Sciatic nerve (tissue), 2 donors: ENCODE measurements at places on chromosomes 1 and 21. TPM values are rescaled to one million over a fixed set of nuclear protein-coding genes. Genes with fewer than 3 reads are reported as not detected.

DNA sequence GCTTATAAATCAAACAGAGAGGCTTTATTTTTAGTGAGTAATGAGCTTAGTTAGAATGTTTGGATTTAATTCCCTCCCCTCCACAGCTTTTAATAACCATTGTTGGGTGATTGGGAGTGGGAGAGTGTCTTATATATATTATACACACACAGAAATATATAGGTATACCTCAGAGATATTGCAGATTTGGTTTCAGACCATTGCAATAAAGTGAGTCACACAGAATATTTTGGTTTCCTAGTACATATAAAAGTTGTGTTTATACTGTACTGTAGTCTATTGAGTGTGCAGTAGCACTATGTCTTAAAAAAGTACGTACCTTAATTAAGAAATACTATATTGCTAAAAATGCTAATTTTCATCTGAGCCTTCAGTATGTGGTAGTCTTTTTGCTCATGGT is 44.4 kb downstream of the RPS6KC1 start:
- no peak for DNase-seq

DNA sequence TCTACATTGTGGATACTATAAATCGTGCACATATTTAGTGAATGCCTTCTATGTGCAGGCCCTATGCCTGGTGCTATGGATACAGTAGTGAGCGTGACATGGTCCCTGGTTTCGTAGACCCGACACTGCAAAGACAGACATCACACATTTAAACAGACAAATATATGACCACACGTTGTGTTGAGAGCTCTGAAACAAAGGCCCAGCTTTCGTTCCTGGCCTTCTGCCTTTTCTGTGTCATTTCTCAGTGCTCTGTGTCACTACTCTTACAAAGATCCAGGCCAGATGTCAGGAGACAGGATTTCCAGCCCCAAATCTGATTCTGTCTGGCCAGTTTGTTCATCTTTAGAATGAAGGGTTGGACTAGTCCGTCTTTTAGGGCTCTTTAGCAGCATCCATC is 19.3 kb upstream of the TRABD2B start:
- no peak for DNase-seq

- DNase-seq = no peak
Measured at GRCh38 chr1:60936163-60936562, 146.2 kb upstream of the NFIA start.

The FCAMR gene
- not detected for total RNA-seq

The TTC34 gene
- total RNA-seq = 1.4 TPM

The MARK1 gene
- 9.8 TPM for total RNA-seq

DNA sequence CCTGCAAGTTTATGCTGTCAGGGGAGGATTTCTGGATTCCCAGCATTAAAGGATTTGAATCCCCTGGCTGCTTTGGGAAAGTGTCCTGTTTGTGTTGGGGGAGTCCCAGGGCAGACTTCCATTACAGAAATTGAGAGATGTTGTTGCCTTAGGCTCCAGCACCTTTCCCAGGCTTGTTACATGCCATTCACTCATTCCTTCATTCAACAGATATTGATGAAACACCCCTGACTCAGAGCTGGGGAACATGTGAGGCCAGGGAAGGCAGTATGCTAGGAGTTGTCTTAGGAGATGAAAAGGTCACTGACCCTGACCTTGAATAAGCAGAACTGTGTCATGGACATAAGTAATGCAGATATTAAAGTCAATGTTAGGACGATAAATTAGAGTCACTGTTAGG is 161.7 kb downstream of the NTMT2 start:
- no peak for DNase-seq

DNA sequence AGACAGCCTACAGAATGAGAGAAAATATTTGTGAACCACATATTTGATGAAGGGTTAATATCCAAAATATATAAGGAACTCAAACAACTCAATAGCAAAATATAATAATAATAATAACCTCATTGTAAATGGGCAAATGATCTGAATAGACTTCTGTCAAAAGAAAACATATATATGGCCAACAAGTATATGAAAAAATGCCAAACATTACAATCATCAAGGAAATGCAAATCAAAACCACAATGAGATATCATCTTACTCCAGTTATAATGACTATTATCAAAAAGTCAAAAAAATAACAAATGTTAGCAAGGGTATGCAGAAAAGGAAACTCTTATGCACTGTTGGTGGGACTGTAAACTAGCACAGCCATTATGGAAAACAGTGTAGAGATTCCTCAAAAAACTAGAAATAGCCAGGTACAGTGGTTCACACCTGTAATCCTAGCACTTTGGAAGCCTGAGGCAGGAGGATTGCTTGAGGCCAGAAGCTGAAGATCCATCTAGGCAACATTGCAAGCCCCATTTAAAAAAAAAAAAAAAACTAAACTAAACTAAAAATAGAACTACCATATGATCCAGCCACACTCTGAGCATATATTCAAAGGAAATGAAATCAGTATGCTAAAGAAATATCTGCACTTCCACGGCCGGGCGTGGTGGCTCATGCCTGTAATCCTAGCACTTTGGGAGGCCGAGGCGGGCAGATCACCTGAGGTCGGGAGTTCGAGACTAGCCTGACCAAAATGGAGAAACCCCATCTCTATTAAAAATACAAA is 17.3 kb upstream of the TRIM67 start:
- DNase-seq = no peak

- no peak for DNase-seq
Measured at GRCh38 chr1:17011092-17011438, 663 bp downstream of the ATP13A2 start.

- no peak for DNase-seq
Measured at GRCh38 chr1:75954586-75954985, 22.4 kb upstream of the ASB17 start.

The COL9A2 gene
- 3.9 TPM for total RNA-seq
